ENCODE measurements at places on chromosomes 11 and 22.

- no peak for DNase-seq
Observed at GRCh38 chr22:21800552-21801303, 65.1 kb upstream of the YPEL1 start.

GRCh38 chr22:19776433-19777031 lies 16.0 kb downstream of the TBX1 start:
- DNase-seq = no peak

GRCh38 chr11:106827687-106828086 lies 190.6 kb downstream of the GUCY1A2 start:
- DNase-seq = no peak

- DNase-seq = peak; percentile 22
Observed at GRCh38 chr11:131910523-131911387, 540.3 kb downstream of the NTM start.

DNA sequence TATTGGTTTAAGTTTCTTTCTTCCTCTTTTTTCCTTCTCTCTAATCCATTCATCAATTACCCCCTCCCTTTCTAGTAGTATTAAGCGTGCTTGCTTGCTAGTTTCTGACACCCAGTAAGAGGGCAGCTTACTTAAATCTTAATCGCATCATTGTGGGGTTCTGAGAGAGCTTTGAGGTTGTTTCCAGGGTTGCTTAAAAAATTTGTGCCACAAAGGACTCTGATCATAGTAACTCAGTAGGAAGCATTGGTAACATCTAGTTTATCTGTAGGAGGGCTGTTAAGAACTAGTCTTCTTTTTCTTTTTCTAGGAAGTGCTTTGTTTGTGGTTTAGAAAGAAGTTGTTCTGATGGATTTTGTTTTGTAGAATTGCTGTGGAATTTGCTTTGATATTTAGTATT lies 45.3 kb downstream of the TMEM135 start:
- no peak for DNase-seq

- DNase-seq = no peak
Observed at GRCh38 chr11:33317662-33318061, 60.5 kb downstream of the HIPK3 start.

DNA sequence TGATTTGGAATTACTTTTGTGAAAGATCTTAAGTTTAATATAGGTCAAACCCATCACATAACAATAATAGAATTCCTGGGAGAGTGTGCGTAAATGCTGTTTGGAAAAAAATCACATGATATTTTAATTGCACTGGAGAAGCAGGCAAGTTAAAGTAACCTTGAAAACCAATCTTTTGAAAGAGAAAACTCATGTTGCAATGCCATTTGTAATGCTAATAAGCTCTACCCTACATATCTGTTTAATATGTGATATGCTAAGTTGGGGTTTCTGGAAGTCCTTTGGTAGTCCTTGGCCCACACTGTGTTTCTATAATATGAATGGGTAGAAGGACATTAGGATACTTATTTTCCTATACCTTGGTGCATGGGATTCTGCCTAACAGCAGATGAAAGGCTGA lies 370.4 kb downstream of the DDX10 start:
- no peak for DNase-seq

DNA sequence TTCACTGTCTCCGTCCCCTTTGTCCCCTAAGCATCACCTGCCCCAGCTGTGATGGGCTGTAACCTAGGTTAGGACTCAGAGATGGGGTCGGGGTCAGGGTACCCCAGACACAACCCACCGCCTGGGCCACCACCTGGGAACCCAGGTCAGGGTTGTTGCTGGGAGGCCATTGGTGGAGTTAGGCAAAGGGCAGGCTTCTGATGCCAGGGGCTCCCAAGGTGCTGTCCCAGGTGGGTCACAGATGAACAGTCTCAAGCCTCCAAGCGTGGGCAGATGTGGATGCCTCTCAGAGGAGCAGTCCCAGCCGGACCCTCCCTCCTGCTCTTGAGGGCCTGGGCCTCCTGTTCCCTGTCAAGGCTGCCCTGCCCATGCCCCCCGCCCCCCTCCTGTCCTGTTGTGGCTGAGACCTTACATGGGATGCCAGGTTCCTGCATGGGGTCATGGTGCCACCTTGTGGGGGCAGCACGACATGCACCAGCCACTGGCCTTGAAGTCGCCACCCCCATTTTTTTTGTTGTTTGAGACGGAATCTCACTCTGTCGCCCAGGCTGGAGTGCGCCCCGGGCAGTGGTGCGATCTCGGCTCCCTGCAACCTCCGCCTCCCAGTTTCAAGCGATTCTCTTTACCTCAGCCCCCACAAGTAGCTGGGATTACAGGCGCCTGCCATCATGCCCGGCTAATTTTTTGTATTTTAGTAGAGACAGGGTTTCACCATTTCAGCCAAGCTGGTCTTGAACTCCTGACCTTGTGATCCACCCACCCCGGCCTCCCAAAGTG lies 12.1 kb downstream of the GATD1 start:
- DNase-seq = peak; percentile 62

GRCh38 chr11:11408436-11409221 lies 55.6 kb upstream of the CSNK2A3 start:
- DNase-seq = no peak

- no peak for DNase-seq
Observed at GRCh38 chr11:6799402-6799801, at the start of gene OR6A2. TSS of gene OR6A2 (minus strand) at chr11:6799689. CDS start at chr11:6795708, 3,981 bp downstream.

GRCh38 chr22:44486538-44486937 lies 11.5 kb downstream of the RTL6 start:
- no peak for DNase-seq

GRCh38 chr22:45296628-45297297 lies 12.0 kb downstream of the UPK3A start:
- DNase-seq = no peak

- no peak for DNase-seq
Observed at GRCh38 chr11:13965337-13965736, 2.8 kb downstream of the SPON1 start.

- no peak for DNase-seq
Observed at GRCh38 chr11:126390272-126390867, 34.9 kb downstream of the ST3GAL4 start.

GRCh38 chr11:81946831-81947230 lies 786.8 kb downstream of the FAM181B start:
- no peak for DNase-seq

DNA sequence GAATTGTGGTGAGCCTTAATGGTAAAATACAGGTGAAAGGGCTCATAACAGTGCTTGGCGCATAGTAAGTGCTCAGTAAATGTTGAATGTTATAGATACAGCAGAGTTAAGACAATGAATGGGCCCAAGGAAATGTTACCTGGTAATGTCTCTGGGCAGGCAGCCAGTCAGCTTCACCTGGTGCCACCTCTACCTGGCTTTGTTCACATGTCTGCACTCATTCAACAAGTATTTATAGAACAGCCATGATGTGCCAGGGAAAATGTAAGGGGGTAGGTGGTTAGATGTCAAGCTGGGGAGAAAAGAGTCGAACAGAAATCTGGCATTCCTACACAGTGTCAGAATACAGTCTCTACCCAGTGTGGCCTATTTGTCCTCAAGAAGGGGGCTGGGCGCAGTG lies 238.8 kb upstream of the SYN3 start:
- DNase-seq = no peak

DNA sequence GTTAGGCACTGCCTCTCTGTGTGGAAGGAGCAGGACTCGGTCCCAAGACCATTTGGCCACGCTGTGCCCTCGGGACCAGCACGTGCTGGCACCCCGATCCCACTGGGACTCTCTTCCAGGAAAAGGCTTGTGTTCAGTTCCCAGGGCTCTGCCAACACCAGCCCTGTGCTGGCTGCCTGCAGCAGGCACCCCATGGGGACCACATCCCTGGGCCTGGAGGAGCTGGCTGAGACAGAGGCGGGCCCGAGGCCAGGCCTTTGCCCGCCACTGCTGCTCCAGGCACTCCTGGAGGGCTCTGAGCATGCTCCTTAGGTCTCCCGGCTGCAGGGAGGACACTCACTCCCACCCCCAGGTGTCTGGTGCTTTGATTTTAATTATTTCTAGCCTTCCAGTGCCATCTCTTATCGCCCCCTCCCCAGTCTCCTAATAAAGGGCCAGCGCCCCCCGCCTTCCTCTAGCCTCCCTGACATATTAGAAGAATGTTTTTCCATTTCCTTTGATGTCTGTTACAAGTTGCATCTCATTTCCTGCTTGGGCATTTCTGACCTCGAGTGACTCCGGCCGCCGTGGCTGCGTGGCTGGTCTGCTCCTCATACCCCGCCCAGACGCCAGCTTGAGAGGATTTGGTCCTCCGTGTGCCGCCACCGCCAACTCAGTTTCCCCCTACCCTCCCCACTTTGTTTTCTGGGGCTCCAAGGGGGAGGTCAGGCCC lies 14.4 kb downstream of the CDKN1C start:
- no peak for DNase-seq

DNA sequence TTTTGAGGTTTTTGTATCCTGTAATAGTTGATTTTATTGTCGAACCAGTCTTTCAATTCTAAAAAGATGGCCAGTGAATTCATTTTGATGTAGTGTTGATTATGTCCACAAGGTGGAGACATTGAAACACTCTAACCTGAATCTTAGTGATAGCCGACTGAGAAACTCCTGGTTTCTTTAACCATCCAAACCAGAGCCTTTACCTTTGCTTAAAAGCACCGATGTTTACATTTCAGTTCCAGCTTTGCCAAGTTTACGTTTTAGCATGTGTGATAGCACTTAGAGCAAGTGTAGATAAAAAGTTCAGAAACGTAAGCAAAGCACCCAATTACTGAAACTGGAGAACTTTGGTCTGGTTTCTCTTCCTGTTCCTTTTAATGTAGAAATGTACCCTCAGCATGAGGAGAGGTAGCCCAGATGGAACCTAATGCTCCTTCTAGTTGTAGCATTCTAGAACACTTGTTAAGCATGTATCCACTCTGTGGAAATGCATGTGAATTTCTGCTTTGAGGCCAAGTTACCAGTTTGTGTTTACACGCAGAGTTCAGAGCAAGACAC lies 208.6 kb downstream of the DBX1 start:
- DNase-seq = no peak

- no peak for DNase-seq
Observed at GRCh38 chr11:19368726-19369375, 128.1 kb upstream of the E2F8 start.

- DNase-seq = no peak
Observed at GRCh38 chr11:26805001-26805400, 83.1 kb upstream of the SLC5A12 start.

DNA sequence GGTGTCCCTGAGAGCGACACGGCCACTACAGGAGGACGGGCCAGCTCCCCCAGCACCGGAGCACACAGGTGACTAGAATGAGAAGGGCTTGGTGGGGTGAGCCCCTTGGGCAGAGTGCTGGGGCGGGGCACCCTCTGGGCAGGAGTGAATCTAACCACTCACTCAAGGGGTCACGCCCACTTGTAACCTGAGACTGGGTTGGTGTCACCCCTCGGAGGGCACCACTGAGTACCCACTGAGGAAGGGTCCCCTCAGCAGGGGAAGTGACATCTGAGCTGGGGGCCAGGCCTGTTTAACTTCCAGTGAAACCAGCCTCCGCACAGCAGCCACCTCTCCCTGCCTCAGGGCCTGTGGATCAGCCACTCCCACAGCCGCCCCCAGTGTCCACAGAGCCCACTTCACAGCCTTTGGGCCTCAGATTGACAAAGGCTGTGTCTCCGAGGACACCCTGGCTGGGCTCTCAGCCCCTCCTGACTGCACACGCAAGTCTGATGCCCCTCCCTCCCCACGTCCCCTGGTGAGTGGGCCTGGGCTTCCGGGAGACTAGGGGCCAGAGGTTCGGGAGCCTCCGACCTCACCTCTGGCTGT lies 5.6 kb downstream of the GATD1 start:
- no peak for DNase-seq

- DNase-seq = no peak
Observed at GRCh38 chr11:62081378-62082291, 42.2 kb upstream of the INCENP start.

DNA sequence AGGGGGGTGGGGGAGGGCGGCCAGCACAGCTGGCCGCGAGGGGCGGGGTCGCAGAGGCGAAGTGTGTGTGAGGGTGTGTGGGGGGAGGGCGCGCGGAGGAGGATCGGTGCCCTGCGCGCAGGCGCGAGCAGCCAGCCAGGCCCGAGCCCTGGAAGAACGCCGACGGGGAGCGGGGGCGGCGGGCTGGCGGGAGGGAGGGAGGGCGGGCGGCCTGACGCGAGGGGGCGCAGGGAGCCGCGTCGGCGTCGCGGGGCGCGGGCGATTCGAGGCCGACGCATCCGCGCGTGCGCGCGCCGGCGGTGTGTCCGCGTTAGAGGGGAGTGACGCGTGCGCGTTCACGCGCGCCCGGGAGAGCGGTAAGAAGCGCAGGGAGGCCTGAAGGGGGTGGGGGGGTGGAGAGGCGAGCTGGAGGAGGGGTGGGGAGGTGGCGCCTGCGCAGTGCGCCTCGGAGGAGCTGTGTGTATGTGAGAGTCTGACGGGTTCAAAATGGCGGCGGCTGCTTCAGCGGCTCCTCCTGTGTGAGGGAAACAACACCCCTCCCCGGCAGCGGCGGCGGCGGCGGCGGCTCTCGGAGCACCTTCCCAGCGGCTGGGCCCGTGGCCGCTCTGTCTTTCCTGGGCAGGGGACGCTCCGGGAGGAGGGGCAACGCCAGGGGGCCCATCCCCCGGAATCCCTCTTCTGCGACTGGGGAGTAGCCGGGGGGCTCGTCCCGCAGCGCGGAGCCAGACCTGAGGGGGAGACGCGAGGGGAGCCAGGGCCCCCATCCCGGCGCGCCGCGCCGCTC lies at the start of gene KDM2A:
KDM2A (plus strand) TSS at position 463 of the 784 bp plus-strand sequence. CDS start 2,054 bp downstream, outside the sequence.
- DNase-seq = peak; percentile 97

- no peak for DNase-seq
Observed at GRCh38 chr11:70080763-70081162, 2.6 kb downstream of the ANO1 start.

- DNase-seq = no peak
Observed at GRCh38 chr11:17571431-17572358, 24.6 kb downstream of the OTOG start.

DNA sequence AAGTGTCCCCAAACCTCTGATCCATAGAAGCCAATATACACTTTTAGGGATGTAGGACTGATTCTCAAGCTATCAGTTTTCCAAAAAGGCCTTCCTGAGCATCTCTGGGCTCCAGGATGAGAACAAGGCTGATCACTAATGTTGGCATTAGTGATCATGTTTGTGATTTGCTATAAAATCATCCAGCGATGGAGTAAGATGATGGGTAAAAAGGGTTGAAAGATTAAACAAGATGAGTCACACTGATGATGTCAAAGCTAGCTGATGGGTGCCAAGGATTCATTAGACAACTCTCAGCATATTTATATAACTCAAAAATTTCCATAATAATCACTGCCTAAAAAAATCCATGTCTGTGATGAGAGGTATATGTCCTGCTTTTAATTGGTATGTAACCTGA lies 42.8 kb downstream of the ZNF280B start:
- DNase-seq = no peak

GRCh38 chr11:57566005-57566904 lies 1.2 kb downstream of the UBE2L6 start:
- no peak for DNase-seq

- DNase-seq = no peak
Observed at GRCh38 chr22:31577711-31578110, 81.4 kb downstream of the SFI1 start.

- DNase-seq = no peak
Observed at GRCh38 chr11:119976805-119977560, 160.9 kb downstream of the TRIM29 start.

DNA sequence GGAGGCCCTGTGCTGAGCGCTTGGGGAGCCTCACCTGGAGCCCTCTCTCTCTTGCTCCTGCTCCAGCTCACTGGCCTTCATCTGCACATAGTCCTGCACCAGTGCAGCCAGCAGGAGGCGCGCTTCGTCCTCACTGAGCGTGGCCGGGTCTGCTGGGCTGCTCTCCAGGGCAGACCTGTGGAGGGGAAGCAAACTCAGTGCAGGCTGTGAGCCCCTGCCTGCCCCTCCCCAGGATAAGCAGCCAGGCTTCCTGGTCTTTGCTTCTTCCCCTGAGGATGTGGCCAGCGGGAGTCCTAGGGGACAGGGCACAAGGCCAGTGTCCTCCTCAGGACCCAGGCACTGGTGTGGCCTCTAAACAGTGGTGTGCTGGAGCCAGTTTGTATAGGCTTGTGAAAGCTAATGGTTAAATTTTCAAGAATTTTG lies 2.2 kb downstream of the CALCA start:
- no peak for DNase-seq
